CD4-positive, alpha-beta T cell (primary cell): ENCODE measurements at places on chromosomes 16 and 17.

DNA sequence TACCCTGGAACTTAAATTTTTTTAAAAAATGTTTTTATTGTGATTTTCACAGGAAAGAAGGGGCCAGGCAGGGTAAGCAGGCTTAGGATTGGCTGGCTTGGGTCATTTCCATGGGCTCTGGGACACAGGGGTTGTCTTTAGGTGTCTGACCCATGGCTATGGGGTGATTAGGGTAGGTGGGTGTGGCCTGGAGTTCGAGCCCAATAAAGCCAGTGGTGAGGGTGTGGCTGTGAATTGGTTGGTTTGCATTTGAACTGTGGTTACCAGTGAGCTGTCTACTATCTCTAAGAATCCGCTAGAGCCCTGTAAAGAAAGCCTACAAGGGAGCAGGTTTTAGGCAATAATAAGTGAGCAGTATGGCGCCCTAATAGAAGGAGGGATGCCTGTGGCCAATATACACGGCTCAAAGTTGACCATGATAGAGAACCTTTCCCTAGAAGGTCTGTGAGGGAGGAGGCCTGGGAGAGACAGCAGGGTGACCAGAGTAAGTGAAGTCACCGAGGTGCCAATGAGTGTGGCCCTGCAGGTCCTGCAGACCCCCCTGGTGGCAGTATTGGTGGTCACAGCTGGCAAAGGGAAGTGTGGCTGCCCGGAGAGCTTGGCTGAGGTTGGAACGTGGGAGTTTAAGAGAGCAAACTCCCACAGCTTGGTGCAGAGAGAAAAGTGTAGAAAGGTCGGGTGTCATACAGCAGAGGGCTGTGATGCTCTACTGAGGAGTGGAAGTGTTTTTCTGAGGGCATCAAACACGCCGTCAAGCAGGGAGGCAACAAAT lies 454.0 kb downstream of the WWOX start:
- DNase-seq, result no peak

DNA sequence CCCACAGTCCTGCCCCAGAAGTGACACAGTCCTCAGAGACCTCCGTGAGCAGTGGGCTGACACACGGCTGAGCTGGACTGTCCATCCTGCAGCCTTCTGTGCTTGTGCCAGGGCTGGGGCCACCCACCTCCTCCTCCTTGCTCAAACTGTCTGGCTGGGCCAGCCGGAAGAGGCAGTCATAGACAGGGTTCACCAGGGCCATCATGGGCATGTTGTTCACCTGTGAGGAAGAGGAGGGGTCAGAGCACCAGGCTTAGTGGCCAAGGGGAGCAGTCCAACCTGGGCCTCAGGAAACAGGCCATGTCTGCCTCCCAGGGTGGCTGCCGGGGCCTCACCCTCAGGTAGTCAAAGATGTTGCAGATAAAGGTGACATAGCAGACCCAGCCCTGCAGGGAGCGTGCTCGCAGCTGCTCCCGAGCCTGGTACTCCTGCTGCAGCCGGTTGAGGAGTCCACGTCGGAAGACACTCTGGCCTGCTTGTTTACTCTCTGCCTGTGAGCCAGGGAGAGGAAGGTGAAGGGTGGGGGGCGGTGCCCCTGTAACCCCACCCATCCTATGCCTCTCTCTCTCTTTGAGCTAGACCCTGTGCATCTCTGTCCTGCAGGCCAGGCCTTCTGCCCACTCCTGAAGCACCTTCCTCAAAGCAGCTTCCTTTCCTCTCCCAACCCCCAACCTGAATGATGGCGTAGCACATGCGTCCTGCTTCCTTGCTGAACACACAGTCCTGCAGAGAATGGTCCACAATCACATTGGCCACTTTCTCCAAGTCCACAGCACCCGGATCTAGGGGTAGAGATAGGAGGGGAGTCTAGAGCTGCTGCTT lies 3.4 kb downstream of the MIF4GD start:
- no peak for DNase-seq

DNA sequence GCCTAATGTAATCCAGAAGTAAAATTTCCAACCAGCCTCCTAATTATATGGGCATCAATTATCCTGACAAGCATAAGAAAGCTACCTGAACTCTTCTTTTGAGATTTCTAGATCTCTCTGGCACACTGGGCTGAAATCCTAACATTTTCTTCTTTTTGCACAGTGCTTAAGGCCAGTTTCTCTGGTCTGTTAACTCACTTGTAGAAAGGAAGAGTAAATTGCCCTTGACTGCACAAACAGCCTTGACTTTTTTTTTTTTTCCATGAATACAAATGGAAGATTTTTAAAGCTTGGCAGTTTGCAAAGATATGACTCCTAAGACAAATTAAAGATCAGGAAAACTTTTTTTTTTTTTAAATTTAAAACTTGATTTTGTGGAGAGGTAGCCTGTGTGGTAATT lies 291.2 kb upstream of the MON1B start:
- DNase-seq, result no peak

DNA sequence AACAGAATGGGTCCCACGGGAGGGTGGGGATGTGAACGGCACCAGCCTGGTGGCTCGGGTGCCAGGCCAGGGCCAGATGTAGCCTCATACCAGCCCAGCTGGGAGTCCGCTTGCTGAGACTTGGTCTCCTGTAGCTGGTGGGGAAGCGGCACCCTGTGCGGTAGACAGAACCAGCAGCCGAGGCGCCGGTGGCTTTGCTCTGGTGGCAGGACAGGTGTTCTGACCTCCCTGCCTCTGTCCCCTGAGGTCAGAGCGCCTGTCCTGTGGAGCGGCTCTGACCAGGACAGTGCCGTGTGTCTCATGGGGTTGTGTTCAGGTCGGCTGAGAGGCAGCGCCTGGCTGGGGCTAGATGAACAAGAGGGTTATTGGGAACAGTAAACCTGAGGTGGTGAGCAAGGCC lies 20.1 kb downstream of the RAB40C start:
- no peak for DNase-seq

DNA sequence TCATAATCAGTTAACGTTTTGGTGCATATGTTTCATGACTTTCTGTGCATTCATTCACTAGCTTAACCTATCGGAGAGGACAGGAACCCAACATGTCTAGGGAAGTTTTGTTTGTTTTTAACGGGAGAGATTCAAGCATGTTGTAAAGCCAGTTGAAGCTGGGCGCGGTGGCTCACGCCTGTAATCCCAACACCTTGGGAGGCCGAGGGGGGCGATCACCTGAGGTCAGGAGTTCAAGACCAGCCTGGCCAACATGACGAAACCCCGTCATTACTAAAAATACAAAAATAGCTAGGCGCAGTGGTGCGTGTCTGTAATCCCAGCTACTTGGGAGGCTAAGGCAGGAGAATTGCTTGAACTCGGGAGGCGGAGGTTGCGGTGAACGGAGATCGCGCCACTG lies 1.4 kb upstream of the TNRC6A start:
- DNase-seq, result no peak

GRCh38 chr16:11572301-11572995 lies 14.3 kb downstream of the LITAF start:
- peak; percentile 91 for DNase-seq

GRCh38 chr17:31568539-31568938 lies 177.1 kb downstream of the RAB11FIP4 start:
- no peak for DNase-seq

GRCh38 chr16:11032000-11032921 lies 87.9 kb downstream of the CLEC16A start:
- no peak for DNase-seq

DNA sequence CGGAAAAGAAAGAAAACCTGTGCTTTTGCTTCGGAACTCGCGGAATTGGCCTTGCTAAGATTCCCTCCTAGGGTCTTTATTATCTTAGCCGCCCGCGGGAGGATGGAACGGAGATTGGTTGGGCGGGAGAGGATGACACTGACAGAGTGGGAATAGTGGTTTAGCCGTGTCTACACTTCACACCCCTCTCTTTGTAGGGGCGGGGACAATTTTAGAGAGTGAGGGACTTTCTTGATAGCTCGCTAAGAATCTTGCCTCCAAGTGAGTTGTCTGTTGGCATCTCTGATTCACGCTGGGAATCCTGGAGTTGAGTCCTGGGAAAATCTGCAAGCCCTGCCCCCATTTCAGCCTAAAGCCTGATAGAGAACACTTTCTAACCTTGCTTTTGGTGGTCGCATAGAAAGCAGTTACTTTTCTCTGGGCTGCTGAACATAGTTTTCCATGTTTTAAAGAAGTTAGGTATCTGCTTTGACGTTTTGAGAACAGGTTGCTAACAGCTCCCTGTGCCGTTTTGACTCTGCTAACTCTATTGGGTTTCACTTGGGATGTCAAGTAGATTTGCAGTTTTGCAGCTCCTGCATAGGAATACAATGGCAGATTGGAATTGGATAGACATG lies 697 bp downstream of the NOL11 start:
- no peak for DNase-seq

- no peak for DNase-seq
These were observed 60.6 kb upstream of the TMEM97 start for GRCh38 chr17:28258347-28258887.

- no peak for DNase-seq
These were observed 77.3 kb downstream of the PHKB start for GRCh38 chr16:47538472-47538871.

DNA sequence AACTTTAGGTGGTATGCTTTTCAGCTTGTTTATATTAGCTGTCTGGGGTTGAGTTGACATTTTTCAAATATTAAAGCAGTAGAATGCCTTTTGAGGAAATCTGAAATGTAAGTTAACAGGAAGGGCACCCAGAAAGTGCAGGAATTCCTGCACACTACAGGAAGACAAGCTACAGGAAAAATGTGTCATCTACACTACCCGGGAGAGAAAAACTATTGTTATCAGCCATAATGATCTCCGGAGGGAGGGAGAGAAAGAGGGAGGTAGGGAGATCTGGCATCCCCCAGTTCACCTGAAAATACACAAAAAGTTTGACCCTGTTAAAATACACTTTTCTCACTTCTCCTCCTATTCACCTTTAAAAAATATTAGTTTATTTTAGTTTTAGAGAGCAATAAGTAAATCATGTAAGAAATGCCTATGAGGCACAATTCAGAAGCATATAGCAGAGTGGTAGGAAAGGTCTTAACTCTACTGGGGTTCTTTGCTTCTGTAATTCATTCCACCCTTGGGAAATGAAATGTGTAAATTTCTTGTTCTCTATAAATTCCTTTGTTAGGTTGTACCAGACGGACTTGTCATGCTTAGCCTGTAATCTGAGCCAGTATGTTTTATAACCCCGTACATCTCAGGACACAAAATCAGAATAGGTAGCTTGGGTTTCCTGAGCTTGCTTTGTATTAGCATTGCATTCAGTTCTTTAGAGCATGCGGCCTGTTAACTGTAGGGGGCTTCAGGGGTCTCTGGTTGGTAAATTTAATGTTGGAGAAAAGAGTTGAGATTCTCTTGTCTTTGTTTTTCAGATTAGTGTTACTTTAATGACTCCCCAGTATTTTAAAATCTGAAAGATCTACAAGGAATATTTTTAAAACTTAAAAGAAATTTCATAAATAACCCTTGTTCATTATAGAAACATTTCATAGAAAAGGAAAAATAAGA lies 3.3 kb downstream of the MAP2K6 start:
- no peak for DNase-seq

- no peak for DNase-seq
These were observed 31.3 kb upstream of the KPNB1 start for GRCh38 chr17:47618410-47618809.

GRCh38 chr16:28495098-28495793 lies 803 bp downstream of the APOBR start:
- peak; percentile 32 for DNase-seq

GRCh38 chr17:29611351-29612093 lies 11.2 kb downstream of the CORO6 start:
- no peak for DNase-seq

GRCh38 chr17:27413315-27413714 lies 42.9 kb upstream of the KSR1 start:
- no peak for DNase-seq

DNA sequence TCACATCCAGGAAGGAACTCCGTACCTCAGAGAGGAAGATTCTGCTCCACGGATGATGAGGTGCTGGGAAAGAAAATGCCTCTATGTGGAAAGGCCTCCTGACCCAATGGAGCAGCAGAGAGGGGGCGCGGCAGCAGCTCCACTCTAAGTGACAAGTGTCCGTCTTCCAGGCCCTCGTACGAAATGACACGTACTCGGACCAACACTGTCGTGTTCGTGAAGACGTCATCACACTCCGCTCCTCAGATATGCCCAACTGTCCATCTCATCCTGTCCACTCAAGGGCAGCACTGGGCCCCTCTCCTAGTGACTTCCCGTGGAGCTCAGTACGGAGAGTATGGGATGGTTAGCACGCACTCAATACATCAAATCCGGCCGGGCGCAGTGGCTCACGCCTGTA lies 32.2 kb downstream of the MRM3 start:
- no peak for DNase-seq
